ENCODE measurements at places on chromosomes 5 and 9.
A peak's percentile ranks its signal among the peaks of the same experiment; 100 is the strongest.

GRCh38 chr5:139492700-139493192 lies 10.2 kb upstream of the STING1 start:
- DNase-seq: peak; percentile 43

DNA sequence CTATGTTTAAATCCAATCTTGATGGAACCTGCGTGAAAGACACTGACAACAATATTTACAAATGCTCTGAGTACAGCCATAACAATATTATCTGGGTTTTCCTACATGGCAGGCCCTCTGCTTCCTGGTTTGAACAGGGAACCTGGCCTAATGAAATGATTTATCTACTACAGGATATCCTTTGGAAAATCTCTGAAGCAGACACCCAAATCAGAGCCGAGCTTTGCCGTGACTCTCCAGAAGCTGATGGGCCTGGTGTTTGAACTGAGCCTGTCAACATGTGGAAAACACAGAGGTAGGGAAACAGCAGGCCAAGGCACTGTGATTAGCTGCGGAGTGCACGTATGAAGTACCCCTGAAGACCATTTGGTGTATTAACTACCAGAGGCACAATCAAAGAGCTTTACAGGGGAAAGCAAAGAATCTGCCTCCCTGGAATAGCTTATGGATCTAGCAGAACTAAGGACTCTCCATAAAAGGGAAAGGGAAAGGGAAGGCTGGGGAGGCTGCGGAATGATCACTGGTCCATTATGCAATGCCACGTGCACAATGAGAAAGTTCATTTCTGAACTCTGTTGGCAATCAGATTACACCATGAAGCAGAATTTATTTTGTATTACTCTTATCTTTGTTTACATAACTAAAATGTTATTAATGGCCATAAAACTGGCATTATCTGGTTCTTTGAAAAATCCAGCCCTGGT lies 321.9 kb downstream of the EBF1 start:
- DNase-seq: no peak

DNA sequence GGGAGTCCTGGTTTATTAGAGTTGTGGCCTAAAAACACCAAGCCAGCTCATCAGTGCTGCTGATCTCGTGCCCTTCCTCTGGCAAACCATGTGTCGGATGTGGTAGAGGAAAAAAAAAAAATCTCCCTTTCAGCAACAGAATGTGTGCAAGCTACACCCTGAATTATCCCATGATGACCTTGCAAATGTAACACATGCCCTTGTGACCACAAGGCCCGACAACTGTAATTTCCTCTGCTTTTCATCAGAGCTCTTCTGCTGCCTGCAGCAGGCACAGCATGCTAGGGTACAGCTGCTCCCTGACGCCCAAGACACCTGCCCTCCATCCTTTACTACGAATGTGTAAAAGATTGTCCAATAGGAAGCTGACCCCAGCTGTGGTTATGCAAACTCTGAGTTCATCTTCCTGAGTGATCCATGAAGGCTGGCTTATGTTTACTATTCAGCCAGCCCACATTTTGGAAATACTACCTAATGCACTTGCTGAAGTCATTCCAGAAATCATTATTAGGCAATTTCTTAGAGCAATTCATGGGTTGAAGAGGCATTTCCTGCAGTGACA lies 14.6 kb upstream of the BNC2 start:
- peak; percentile 41 for DNase-seq

DNA sequence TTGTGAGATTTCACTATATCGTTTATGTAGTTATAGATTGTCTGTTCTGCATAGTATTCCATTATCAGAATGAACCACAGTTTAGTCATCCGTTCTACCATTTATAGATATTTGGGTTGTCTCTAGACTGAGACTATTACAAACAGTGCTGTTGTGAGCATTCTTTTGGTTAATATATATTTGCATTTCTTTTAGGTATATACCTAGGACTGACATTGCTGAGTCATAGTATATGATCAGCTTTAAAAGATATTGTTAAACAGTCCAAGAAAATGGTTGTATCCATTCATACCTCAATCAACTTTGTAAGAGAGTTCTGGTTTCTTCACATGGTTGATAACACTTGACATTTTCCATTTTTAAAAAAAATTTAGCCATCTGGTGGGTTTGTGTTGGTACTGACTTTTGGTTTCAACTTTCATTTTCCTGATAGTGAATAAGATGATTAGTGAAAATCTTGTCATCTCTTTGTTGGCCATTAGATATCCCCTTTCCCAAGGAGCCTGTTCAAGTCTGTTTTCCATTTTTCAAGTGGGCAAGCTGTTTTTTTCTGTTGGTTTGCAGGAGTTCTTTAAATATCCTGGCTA lies 22.9 kb upstream of the ADAM19 start:
- DNase-seq: peak; percentile 25

- peak; percentile 97 for DNase-seq
Measured at GRCh38 chr5:42994555-42995359, 45.4 kb downstream of the ANXA2R start.
